KBM-7 (cell line): ENCODE measurements at places on chromosomes 13 and 19.

DNA sequence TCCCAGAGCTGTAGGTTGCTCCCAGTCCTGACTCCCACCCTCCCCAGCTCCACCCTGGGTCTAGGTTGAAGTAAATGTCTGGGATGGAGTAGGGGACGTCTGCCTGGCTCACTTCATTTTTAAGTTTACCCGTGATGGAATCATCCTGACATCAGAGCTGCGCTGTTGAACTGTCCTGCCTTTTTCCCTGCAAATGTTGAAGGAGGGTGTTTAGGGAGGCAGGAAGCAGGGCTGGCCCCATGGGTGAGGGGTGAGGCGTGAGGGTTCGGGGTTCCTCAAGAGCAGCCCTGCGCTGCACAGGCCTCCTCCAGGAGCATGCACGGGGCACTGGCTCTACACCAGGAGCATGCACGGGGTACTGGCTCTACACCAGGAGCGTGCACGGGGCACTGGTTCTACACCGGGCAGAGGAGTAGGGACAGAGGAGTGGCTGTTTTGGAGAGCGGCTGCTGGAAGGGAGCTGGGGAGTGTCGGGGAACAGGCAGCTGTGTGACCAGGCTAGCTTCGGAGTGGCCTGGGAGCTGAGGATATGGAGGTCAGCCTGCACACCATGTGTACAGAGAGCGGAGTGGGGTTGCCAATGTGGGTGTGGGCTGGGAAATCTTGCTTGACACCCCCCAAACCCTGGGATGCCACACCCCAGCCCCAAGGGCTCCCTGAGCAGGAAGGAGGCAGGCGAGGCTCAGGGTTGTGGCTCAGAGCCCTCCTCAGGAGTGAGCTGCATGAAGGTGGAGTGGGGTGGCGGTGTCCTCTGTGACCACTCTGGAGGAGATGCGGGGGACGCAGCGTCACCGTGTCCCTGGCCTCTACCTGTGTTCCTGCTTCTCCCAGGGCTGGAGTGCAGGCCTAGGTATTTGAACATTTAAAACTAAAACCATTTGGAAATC, 63.3 kb downstream of the GPR12 start:
- no peak for DNase-seq

GRCh38 chr13:83168590-83168989, 713.7 kb downstream of the SLITRK1 start:
- no peak for DNase-seq

DNA sequence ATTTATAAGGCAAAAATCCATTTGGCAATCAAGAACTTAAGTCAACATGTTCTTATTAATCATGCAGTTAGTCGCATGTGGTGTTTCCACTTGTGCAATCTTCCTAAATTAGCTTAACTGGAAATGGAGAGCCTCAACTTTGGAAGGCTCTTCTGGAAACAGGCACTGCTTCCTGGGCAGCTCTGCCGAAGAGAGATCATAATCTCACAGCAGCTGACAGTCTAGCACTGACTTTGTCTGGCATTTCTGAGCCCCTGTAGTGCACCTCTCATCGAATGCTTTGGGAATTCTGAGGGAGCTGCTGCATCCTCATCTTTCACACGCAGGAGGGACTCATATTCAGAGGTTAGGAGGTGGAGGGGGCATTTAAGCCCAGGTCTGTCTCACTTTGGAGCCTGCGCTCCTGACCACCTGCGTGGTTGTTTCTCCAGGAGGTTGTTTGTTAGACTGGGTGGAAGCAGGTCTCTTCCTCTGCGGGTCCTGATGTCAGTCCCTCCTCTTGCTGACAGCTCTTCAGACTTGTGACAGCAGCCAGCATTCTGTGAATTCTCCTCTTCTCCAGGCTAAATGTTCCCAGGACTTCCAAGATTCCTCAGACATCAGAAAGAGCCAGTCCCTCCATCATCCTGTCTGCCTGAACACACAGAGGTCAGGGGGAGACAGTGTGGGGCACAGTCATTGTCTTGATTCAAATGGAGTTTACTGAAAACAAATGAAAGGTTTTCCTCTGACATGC, 100.4 kb upstream of the GJB6 start:
- no peak for DNase-seq

DNA sequence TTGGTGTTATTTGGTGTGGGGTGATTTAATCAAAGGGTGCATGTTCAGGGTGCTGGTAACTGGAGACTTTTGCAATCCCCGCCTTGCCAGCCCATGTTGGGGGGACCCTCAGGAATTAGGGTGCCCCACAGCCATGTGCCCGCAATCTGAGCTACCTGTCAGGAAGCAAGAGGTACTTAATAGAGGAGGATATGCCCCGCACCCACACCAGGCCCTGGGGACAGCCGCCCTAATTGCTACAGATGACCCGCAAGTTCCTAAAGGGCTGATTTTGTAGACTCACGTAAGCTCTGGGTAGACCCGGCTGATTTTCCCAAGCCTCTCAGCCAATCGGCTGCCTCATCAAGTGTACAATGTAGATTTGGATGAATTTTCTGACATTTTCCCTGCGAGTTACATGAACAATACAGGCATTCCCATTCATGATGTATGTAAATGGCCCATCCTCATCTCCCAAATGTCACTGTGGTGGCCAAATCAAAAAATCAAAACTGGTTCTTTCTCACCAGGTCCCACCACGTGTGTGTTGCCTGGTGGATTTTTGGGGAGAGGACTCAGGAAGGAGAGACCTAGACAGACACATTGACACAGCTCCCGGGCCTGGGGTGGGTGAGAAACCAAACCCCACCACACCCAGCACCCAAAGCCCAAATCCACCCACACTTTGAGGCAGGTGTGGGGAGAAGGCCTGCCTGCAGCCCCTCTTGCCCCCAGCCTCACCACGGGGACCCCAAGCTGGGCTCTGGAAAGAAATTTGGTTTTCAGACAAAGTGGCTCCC, 119.2 kb upstream of the SPACA7 start:
- no peak for DNase-seq

DNA sequence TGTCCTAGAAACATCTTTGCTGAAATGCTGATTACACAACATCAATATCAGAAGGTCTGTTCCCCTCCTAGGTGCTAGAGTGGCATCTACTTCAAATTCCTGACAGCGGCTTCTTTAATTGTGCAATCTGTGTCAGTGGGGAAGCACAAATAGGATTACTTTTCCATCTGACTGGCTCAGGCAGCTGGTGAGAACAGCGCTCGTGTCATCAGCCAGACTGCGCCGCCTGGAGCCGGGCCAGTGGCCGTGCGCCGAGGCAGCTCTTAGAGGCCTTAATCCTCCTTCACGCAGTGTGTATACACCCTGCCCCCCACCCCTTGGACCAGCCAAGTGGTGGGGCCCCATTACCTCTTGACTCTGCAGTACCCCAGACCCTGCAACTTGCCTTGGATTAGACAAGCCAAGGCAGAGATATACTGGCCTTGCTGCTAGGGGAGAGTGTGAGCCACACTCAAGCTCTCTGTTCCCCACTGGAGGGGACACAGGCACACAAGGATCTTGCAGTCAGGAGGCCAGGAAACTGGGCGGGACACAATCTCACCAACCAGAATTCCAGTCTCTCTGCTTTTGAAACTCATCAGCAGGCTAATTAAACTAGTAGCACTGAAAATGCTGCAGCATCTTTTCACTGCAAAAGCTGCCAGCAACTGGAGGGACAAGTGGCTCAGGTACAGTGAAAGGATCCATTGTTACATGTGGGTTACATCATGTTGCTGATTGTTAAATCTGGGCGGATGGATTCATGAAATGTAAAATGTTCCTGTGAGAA, 48.9 kb upstream of the EPHX3 start:
- DNase-seq, result peak; percentile 71

DNA sequence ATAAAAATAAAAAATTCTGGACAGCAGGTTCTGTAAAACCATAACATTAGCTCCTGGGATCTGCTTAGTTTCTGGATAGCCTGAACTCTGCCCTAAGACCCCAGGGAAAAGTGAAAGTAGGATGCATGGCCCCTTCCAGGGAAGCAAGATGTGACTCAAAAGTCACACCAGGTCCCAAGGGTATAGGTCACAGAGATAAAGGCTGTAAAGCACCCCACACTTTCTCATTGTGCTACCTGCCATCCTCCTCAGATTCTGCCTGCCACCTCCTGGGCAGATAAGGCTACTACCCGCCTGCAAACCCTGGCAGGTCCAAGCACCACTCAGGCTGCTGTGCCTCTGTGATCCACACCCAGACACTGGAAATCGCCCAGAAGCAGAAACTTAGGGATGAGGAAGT, 20.6 kb downstream of the FFAR2 start:
- DNase-seq, result peak; percentile 66

DNA sequence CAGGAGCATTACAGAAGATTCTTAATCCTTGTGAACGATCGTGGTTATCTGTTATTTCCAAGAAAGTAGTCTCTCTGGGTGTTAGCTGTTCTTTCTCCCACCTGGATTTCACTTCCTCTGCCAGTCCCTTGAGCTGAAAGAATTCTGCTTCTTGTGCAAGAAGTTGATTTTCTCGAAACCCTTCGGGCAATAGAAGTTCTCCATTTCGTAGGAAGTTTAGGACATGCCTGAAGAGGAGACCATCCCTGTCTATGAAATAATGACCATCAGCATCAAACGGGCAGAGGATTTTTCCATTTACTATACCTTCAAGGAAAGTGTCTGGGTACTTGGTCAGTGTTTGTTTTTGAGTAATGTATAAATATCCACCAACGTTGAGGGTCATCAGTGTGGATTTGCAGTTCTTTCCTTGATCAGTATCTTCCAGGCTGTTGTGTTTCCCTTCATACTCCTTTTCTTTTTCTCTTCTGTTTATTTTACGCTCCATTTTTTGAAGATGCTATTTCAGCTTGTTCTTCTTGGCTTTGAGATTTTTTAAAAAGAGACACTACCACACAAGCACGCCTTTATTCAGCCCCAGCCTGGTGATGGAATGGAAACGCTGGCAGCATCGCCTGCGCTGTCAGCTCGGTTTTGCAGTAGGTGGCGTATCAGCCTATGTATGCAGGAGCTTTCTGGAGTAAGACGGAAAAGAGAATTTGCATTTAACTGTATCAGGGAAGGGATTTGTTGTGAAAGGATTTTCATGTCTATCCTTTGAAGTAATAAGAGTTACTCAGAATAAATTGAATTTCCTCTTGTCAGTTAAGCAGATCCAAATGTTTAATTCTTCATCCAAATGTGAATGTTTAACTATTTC, 6.5 kb downstream of the KCTD4 start:
- DNase-seq, result no peak

DNA sequence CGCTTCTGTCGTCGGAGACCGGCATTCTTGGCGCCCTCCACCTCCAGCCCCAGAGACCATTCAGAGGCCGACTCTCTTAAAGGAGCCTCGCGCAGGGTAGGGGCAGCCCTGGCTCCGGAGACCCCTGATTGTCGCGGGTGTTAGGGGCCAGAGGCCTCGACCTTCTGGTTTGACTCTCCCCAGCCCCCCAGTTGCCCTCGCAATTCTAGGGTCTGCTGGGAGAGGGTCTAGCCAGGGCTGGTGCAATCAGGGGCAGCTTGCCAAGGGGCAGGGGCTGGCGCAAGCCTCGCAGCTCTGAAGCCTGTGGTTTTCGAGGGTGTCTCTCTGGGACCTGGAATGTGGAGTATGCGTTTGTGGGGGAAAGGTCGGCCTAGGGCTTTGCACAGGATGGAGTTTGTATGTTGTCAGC, 1.6 kb upstream of the SLC7A10 start:
- DNase-seq, result no peak

DNA sequence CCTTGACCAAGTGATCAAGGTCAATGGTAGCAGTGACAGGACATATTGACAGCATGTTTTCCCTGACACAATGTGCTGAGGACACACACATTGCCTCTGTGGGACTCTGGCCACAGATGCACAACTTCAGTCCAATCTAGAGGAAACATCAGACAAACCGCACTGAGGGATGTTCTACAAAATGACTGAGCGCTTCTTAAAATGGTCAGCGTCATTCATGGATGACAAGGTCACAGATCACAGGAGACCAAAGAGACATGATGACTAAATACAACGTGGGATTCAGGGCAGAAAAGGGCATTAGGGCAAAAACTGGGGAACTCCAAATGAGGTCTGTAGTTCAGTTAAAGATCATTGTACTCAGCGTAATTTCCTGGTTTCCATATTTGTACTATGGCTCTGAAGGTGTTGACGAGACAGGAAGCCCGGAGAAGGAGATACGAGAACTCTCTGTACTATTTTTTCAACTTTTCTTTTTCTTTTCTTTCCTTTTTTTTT, 20.6 kb downstream of the PBX4 start:
- no peak for DNase-seq

GRCh38 chr19:53007606-53008005, 6.1 kb upstream of the ERVV-1 start:
- no peak for DNase-seq

DNA sequence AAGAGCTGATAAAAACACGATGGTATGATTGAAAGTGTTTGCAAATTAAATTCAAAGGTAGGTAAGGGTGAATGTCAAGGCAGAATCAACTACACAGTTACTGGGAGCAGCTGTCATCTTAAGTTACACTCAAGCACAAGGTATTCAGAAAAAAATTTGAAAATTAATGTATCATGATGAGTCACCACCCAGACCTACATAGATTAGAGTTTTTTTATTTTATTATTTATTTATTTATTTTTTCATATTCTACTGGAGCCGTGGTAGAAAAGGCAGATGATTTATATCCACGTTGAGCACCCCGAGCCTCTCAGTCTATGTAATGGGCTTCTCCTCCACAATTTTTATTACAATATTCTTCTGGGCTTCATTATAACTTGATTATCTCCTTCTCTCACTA, 728.9 kb upstream of the ARGLU1 start:
- no peak for DNase-seq

GRCh38 chr13:49218493-49219051, 1.6 kb upstream of the MLNR start:
- no peak for DNase-seq

GRCh38 chr13:112734696-112735547, 45.1 kb downstream of the ATP11A start:
- no peak for DNase-seq

- DNase-seq, result no peak
Observed at GRCh38 chr19:58037927-58038687, 4.3 kb downstream of the ZSCAN1 start.

DNA sequence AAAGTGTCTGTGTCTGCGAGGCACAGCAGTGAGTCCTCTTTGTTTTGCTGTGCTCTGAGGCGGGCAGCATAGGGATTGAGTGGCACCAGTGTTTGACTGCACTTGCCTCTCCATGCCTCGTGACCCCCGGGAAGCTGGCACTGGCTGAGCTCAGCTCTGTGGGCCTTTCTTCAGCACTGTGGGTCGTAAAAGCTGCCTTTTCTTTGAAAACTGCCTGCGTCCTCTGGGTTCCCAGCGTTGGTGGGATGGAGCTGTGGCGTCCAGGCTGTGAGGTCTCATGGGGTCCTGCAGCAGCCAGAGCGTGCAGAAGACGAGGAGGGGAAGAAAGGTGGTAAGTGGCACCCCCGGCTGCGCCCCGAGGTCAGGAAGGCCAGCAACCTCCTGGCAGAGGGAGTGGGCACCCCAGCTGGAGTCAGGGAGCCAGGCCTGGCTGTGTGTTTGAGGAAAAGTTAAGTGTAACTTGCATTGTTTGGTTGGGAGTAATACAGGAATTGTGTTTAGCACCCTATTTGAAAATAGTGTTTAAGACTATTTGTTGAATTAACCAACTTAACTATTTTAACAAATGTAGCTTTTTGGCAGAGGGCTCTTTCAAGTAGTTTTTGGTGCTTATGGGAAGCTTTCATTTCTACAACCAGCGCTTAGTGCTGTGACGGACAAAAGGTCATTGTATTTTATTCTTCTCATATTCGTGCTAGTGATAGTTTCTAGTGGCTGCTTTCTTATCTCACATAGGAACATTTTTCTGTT, 79.3 kb upstream of the TEX29 start:
- DNase-seq, result no peak
